A673 (cell line): ENCODE measurements at places on chromosomes 2 and 18.
A peak's percentile ranks its signal among the peaks of the same experiment; 100 is the strongest.

GRCh38 chr2:70779911-70780545, 10.4 kb downstream of the FIGLA start:
- no peak for DNase-seq

GRCh38 chr2:21404137-21404536, 280.4 kb downstream of the TDRD15 start:
- DNase-seq: no peak

DNA sequence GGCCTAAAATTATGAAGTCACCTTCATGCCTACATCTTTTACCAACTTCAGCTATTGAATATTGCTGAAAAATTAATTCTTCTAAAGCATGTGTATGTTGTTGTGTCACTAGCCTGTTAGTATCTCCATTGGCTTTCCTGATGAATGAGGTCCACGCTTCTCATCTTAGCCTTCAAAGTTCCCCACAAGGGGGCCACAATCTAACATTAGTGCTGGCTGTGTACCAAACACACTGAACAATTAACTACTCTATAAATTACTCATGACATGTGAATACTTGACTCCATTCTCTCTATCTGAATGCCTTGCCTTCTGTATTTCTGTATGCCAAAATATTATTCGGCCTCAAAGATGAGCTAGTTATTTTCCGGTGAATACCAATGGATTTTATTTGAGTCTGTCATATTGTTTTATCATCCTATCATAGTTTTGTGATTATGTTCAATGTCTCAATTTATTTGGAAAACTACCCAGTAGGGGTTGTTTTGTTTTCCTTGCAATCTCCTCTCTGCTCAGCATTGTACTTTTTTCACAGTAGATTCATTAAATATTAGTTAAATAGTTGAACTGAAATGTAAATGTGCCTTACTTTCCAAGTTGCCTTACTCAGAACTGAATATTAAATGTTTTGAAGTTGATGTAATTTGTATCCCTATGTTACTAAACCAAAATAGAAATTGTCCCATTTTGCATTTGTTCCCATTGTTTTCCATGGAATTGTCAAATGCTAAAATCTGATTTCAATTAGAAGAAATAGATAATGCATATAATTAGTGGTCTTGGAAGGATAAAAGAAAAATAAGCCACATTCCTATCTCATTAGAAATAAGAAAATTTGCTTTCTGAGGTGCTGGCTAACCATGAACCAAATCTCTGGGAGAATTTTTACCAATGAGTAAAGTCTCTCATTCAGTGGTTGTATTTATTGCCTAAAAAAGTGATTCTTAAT, 208.4 kb upstream of the COL3A1 start:
- DNase-seq: peak; percentile 87

GRCh38 chr2:120884472-120885290, 149.0 kb downstream of the GLI2 start:
- no peak for DNase-seq

GRCh38 chr18:27062802-27063201, 122.3 kb downstream of the CHST9 start:
- no peak for DNase-seq
